ENCODE measurements at places on chromosomes 5 and 9.
A peak's percentile ranks its signal among the peaks of the same experiment; 100 is the strongest.

DNA sequence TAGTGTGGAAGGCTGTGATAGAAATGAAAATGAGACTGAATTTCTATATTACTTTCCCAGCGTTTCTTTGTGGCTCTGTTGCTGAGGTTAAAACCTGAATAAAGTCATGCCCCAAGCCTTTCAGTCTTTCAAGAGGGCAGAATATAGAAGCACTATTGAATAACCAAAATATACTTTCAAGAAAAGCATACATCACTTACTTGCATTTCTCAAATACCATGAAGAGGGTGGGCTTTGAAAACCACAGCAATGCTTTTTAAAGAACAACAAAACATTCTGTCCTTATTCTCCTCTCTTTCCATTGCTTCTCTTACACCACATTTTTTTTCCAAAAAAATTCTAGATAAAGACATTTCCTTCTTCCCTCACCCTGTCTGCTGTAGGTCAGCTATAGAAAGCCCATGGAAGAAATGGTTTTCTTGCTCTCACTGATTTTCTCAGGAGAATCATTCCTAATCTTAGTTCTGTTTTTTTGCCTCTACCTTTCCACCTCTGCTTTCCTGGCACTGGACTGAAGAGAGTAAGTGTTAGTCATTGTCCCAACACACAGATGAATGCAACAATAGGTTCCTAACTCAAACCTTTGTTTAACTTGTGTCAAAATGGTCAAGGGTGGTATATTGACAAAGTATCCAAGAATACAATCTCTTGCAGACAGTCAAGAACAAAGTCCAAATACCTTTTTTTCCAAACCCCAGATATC, 51.6 kb downstream of the NUDT12 start:
- no peak for DNase-seq

GRCh38 chr5:68431601-68432337, 216.2 kb downstream of the PIK3R1 start:
- DNase-seq = no peak

DNA sequence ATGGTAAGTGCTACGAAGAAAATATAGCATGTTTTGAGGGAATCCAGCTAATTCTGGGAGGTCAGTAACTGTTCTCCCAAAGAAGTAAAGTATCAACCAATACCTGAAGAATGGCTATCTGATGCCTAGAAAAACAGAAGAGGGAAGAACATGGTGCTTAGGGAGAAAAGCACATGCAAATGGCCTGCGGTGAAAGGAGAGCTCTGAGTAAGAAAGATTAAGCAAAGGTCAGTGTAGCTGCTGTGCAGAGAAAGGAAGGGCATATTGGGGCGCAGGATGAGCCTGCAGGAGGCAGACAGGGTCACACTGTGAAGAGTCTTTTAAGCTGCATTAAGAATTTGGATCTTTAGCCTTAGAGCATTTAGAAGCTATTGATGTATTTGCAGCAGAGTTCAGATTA, 11.0 kb downstream of the ADRB2 start:
- no peak for DNase-seq

DNA sequence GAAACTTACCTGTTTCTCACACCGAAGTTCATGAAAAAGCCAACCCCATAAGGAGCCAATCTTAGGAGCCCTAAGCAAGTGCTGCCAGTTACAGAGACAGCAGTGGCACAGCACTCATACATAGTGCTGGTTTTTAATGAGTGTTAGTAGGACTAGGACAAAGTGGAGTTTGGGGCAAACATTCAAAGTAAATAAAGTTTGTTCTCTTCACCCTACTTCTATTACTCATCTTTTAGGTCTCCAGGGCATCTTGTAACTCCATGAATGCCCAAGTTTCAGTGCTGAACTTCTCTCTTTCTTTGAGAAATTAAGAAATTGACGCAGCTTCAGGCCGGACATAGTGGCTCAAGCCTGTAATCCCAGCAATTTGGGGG, 584.7 kb downstream of the EBF1 start:
- DNase-seq = no peak

- no peak for DNase-seq
These were observed 7.4 kb downstream of the SLC44A1 start for GRCh38 chr9:105251733-105252404.

- DNase-seq = peak; percentile 15
These were observed 92.0 kb downstream of the SV2C start for GRCh38 chr5:76175051-76175666.
